Right renal pelvis (tissue), 4 donors: ENCODE measurements at places on chromosomes 16 and 17.
A peak's percentile ranks its signal among the peaks of the same experiment; 100 is the strongest.

- DNase-seq: no peak
Observed at GRCh38 chr17:17848311-17849082, 11.7 kb upstream of the SREBF1 start.

DNA sequence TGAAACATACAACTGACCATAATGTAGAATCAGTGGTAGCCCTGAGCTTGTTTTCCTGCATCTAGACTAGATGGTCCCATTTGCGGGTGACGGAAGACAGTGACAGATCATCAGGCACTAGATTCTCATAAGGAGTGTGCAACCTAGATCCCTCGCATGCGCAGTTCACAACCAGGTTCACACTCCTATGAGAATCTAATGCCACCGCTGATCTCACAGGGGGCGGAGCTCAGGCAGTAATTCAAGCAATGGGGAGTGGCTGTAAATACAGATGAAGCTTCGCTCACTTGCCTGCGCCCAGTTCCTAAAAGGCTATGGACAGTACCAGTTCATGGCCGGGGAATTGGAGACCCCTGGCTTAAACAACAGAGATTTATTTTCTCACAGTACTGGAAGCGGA, 656.3 kb downstream of the HS3ST4 start:
- DNase-seq: no peak

GRCh38 chr17:61496957-61497653, 44.9 kb downstream of the TBX4 start:
- DNase-seq: no peak

DNA sequence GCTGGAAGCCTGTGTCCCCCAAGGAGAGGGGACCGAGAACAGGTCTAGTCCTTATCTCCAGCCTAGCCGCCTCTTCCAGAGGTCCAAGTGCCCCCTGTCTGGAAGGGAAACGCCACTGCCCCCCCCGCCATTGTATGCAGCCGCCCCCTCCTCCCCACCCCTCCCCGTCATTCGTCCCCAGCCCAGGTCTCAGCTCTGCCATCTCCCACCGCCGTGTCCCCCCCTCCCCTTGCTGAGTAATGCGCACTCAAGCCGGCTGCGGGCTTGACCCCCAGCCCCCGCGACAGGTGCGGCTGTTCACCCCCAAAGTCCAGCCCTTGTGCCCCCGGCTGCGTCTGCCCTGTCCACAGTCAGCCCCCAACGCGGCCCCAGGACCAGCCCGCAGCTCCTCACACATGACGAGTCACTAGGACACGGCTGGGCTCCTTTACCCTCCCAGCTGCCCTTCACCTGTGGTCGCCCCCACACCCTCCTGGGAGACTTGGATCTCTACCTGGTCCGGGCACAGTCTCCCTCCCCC, 622 bp downstream of the GPRC5B start:
- no peak for DNase-seq

GRCh38 chr17:67879662-67880061, 54.4 kb downstream of the BPTF start:
- DNase-seq: no peak

- no peak for DNase-seq
Observed at GRCh38 chr17:2532146-2532720, 20.5 kb upstream of the METTL16 start.

DNA sequence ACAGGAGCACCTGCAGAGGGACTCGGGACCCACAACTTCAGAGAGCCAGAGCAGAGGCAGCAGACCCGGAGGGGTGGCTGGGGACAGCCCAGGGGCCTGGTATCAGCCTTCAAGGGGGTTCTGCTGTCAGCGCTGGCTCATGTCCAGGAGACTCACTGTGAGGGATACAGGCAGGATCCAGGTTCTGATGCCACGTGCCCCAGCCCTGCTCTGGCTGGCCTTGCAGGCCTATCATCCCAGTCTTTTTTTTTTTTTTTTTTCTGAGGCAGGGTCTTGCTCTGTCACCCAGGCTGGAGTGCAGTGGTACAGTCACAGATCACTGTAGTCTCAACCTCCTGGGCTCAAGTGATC, 9.0 kb upstream of the MTSS2 start:
- no peak for DNase-seq

- DNase-seq: no peak
Observed at GRCh38 chr16:84481051-84481735, 23.3 kb downstream of the MEAK7 start.

- DNase-seq: no peak
Observed at GRCh38 chr17:80397034-80397387, 18.0 kb upstream of the ENDOV start.

- DNase-seq: no peak
Observed at GRCh38 chr16:66204756-66205155, 161.7 kb upstream of the CDH5 start.

GRCh38 chr17:61970030-61970429, 42.2 kb upstream of the INTS2 start:
- no peak for DNase-seq

DNA sequence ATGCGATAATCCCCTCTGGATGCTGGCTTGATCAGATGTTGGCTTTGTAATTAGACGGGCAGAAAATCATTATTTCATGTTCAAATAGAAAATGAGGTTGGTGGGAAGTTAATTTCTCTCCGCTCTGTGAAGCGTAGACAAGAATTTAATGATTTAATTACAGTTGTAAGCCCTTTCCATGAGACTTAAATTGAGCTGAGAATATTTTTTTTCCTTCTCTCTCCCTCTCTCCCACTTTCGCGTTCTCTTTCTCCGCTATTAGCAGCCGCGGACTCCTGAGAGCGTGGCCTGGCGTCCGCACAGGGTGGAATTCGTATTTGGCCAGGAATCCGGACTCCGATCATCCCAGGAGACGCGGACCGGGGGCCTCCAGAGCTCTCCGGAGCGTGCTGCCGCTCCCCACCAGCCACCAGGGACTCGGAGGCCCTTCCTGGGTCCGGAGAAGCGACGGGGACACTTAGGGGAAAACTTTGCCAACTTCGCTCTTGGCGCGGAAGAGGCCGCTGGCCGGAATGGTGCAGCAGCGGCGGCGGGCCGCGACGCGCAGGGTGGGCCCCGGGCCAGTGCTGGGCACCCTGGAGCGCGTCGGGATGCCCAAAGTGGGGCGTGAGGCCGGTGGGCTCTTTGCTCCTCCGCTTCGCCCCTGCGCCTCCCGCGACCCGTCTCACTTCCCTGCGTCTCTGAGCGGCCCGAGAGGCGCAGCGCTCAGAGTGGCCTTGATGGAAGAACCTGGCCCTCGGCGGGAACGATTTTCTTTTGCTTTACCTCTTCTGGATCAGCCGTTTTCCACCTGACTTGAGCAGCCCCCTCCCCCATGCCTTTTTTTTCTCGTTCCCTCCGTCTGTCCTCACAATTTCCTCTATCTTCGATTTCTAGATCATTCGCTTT, 3.6 kb upstream of the IRX3 start:
- no peak for DNase-seq

DNA sequence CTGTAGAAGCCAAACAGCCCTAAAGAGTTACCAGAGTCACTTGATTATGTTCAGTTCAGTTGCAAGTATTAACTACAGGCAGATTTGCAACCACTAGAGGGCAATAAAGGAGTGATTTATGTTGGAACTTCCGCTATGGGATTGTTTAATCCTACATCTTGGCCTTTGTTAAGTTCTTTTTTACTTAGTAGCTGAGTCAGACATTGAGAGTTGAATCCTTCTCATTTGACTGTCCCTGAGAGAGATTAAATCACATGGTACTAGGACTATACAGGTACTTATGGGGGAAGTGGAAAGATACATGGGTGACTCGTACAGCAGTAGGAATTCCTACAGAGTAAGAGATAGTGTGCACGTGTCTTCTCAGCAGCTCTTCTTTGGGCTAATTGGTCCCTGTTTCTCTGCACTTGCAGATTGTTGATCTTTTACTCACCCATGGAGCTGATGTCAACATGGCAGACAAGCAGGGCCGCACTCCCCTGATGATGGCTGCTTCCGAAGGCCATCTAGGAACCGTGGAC, 40.3 kb downstream of the CYB561 start:
- peak; percentile 53 for DNase-seq

DNA sequence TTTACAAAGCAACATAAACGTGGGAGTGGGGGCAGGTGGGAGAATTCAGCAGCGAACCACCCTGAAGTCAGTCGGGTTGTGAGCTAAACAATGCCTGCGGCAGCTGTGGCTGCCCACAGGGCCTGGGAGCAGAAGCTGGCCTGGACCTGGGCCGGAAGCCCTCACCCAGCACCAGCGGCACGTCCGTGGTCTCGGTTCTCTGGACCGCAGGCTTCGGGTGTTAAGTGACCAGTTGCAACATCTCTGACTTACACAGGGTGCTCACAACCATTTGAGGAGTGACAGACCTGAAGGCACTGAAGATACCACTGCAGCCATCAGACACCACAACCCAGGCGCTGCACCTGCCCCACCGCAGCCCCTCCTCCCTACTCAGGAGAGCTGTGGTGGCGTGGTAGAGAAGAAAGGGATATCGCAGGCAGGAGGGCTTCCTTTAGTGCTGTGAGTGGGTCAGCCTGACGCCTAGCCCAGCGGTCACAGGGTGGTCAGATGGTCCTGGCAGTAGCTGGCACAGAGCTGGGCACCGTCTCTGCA, 33.8 kb downstream of the CBFA2T3 start:
- DNase-seq: no peak

GRCh38 chr17:40915199-40915661, 22.2 kb downstream of the KRT23 start:
- DNase-seq: no peak

DNA sequence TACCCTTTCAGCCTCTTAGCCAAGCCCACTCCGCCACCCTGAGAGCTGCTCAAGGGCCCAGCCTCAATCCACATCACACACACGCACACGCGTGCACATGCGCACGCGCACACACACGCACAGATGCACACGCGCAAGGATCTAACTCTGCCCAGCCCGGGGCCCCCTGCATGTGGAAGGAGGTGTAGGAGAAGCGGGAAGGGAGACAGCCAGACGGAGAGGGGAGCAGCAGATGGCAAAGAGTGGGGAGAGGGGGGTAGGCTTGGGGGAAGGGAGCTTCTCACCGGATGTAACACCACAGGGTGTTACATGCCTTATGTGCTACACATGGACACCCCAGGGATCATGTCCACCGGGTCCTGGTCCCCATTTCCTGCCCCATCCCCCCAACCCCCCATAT, 15.3 kb downstream of the DLG4 start:
- DNase-seq: no peak

DNA sequence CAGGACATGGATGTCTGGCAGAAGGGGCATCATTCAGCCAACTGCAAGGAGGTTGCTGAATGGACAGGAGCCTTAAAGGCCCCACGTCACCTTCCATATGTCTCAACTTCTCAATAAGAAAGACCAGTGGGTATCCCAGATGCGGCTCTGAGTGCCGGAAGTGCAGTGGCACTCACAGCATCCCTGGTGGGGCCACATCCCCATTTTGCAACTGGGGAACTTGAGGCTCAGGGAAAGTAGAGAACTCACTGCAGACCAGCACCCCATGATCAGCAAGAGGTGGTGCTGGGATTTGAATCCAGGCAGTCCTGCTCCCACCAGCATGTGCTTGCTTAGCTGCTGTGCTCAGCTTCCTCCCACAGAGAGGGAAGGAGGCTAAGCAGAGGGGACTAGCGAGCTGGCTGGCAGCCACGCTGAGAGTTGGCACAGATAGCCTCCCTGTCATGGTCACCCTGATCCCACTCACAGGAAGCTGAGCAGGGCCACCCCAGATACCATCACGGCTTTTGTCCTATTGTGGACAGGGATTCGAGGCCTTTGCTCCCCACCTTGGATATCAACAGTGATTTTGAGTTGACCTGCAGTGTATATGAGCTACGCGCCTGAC, 294.2 kb upstream of the FOXF1 start:
- no peak for DNase-seq

DNA sequence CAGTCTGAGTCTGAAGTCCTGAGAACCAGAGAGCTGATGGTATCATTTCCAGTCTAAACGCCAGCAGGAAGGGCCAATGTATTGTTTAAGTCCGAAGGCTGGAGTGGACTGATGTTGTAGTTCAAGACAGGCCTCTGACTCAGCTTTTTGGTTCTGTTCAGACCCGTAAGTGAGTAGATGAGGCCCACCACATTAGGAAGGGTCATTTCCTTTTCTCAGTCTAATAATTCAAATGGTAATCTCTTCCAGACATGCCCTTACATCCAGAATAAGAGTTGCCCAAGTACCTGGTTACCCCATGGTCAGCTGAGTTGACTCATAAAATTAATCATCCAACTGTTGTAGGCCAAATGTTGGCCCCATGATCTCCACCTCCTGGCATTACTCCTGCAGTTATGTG, 442.6 kb upstream of the HSBP1 start:
- DNase-seq: no peak

DNA sequence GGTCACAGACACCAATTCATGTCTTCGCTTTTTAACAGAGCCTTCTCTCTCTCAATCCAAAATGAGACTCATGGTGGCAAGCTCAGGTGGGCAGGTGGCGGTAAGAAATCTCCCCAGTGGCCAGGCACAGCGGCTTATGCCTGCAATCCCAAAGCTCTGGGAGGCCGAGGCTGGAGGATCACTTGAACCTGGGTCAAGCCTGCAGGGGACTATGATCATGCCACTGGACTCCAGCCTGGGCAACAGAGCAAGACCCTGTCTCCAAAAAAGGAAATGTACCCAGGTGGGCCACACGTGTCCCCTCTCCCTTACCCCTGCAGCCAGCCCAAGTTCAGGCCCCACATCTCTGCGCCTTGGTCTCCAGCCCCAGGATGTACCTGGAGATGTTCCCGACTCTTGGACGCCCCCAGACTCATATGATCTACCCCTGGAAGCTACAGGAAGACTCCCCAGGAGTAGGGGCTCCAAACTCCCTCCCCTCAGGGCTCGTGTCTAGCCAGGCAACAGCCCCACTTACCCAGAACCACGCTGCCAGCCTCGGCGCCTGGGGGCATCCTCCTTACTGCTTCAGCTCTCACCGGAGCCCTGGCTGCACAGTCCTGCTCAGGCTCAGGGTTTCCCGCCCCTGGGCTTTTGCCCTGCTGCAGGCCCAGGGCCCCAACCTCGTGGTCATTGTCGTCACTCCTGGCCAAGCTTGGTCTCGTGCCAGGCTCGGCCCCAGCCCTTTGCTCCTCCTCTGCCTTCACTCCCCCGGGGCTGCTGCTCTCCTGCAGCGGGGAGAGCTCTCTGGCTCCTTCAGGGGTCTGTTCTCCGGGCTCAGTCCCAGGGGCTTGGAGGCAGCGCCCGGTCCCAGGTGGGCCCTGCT, 16.2 kb downstream of the MYLK3 start:
- DNase-seq: no peak

GRCh38 chr17:40707745-40708144, 4.2 kb upstream of the KRT24 start:
- no peak for DNase-seq

GRCh38 chr16:12160249-12160648, 183.7 kb downstream of the SNX29 start:
- no peak for DNase-seq
